Upper lobe of left lung (tissue), 6 donors: ENCODE measurements at places on chromosomes 2 and 18.

DNA sequence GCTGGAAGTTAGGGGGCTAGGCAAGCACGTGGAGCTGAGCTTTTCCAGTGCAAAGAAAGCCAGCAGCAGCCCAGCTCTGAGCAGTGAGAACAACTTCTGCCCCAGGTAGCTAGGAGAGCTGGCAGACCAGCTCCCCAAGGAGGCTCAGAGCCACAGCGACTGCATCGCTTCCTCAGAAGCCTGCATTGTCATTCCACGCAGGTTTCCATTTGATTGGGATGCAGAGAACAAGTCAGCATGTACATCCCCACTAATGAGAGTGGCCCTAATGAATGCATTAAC lies 45.1 kb downstream of the C1QL2 start:
- H3K4me3 ChIP-seq = no peak overlapping the region
- H3K27me3 ChIP-seq = no peaks in the 10 kb centered on the region
- no peak for DNase-seq
- no peaks in the 10 kb centered on the region for H3K4me1 ChIP-seq
- H3K36me3 ChIP-seq = no peaks in the 10 kb centered on the region

DNA sequence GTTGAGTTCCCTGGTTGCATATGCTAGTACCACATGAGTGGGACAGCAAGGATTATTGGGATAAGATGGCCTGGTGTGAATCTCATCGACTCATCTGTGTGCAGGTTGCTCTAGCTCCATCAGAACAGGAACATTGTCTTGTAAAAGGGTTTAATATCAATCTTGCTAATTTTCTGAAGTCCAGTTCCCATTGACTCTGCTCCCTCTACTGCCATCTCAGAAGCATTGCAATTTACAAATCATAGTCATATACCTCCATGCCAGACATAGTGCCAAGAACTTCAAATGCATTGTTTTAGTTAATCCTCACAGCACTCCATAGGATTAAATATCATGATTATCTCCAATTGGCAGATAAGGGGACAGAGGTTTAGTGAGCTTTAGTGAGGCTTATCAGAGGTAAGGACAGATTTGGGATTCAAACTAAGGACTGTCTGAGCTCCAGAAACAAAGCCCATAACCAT lies 4.8 kb upstream of the STAT4 start:
- no peaks in the 10 kb centered on the region for H3K4me1 ChIP-seq
- H3K27ac ChIP-seq = no peak overlapping the region
- no peaks in the 10 kb centered on the region for H3K36me3 ChIP-seq

DNA sequence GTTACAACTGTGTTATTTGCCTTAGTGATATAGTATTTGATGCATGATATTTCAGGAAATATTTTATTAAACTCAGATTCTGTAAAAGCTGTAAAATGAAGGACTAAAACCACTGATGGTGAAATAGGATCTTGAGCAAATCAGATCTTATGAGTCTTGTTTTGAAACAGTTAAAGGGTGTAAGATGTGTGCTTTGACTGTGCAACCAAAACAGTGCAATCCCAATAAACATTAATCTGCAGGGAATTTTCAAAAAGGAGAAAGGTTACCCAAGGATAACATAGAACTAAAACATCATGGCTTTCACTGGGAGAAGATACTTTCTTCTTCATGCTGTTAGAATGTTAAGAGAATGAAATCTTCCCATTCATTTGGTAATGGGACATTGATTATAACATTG lies 378.7 kb downstream of the PARD3B start:
- H3K27ac ChIP-seq = no peak overlapping the region
- DNase-seq = no peak
- no peaks in the 10 kb centered on the region for H3K4me1 ChIP-seq
- no peaks in the 10 kb centered on the region for H3K27me3 ChIP-seq
- no peaks in the 10 kb centered on the region for H3K36me3 ChIP-seq
- no peak overlapping the region for H3K4me3 ChIP-seq

- no peak overlapping the region for H3K27ac ChIP-seq
- H3K36me3 ChIP-seq = no peaks in the 10 kb centered on the region
- no peaks in the 10 kb centered on the region for H3K27me3 ChIP-seq
- no peak overlapping the region for H3K4me3 ChIP-seq
- no peaks in the 10 kb centered on the region for H3K4me1 ChIP-seq
These were observed 745.2 kb upstream of the GCFC2 start for GRCh38 chr2:76455910-76456309.

GRCh38 chr2:215260097-215260677 lies 51.7 kb upstream of the ATIC start:
- DNase-seq = no peak
- no peak overlapping the region for H3K4me3 ChIP-seq
- no peaks in the 10 kb centered on the region for H3K27me3 ChIP-seq
- H3K27ac ChIP-seq = no peak overlapping the region
- H3K36me3 ChIP-seq = no peaks in the 10 kb centered on the region
- no peaks in the 10 kb centered on the region for H3K4me1 ChIP-seq
